ENCODE measurements at places on chromosomes 13 and 19. TPM values are rescaled to one million over a fixed set of nuclear protein-coding genes. Genes with fewer than 3 reads are reported as not detected.

PCSK4 gene
- total RNA-seq, result 0.53 TPM

KLK14 gene
- not detected for total RNA-seq

CLIP3 gene
- 3.4 TPM for total RNA-seq

GNA15 gene
- 0.19 TPM for total RNA-seq

PSENEN gene
- 17.2 TPM for total RNA-seq

ELANE gene
- 0.12 TPM for total RNA-seq

WDR88 gene
- total RNA-seq, result not detected

CYSLTR2 gene
- not detected for total RNA-seq

GPC5 gene
- total RNA-seq, result not detected

SNRPA gene
- total RNA-seq, result 47.2 TPM

RNF17 gene
- not detected for total RNA-seq

BRCA2 gene
- total RNA-seq, result 6.2 TPM

LGALS14 gene
- not detected for total RNA-seq

TPTE2 gene
- not detected for total RNA-seq

IRGC gene
- not detected for total RNA-seq

TDRD12 gene
- total RNA-seq, result 0.25 TPM

NCAN gene
- not detected for total RNA-seq

FFAR2 gene
- not detected for total RNA-seq

ZNF567 gene
- 4.0 TPM for total RNA-seq

ZNF560 gene
- total RNA-seq, result 0.06 TPM

CDADC1 gene
- 3.7 TPM for total RNA-seq

SPTBN4 gene
- 2.4 TPM for total RNA-seq

RFPL4AL1 gene
- not detected for total RNA-seq

LYL1 gene
- 0.87 TPM for total RNA-seq

C19orf18 gene
- total RNA-seq, result 0.25 TPM

CYP2A7 gene
- total RNA-seq, result not detected

NKPD1 gene
- total RNA-seq, result 0.06 TPM

RXFP2 gene
- not detected for total RNA-seq

GAPDHS gene
- not detected for total RNA-seq

SOX1 gene
- total RNA-seq, result not detected

TNNT1 gene
- 1.2 TPM for total RNA-seq

SLC10A2 gene
- total RNA-seq, result not detected

MARK4 gene
- total RNA-seq, result 18.3 TPM

IFI30 gene
- 39.4 TPM for total RNA-seq

ZNF540 gene
- 0.81 TPM for total RNA-seq

ENOX1 gene
- total RNA-seq, result 1.2 TPM

MZF1 gene
- total RNA-seq, result 11.4 TPM

KMT2B gene
- 5.9 TPM for total RNA-seq

PLK5 gene
- total RNA-seq, result not detected

PTH2 gene
- total RNA-seq, result not detected

CAMSAP3 gene
- not detected for total RNA-seq

ZFP36 gene
- 2.5 TPM for total RNA-seq

ZNF792 gene
- 4.4 TPM for total RNA-seq

KASH5 gene
- not detected for total RNA-seq

ZNF175 gene
- total RNA-seq, result 3.4 TPM

ZFP28 gene
- total RNA-seq, result 9.4 TPM
